CMK (cell line): ENCODE measurements at places on chromosomes 6 and 20.

DNA sequence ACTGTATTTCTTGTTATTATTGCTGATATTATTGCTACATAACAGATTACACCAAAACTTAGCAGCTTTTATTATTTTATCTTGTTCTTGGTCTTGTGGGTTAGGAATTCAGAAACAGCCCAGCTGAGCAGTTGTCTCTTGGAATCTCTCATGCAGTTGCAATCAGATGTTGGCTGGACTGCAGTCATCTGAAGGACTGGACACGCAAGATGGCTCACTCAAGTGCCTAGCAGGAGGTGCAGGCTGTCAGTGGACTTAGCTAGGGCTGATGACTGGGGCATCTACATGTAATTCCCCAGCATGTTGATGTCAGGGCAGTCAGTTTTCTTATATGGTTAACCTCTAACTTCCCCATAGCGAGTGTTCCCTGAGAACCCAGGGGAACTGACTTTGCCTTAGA lies 128.6 kb upstream of the PLCB4 start:
- no peak for DNase-seq

GRCh38 chr20:33524261-33524660 lies 34.4 kb downstream of the CBFA2T2 start:
- DNase-seq, result no peak

DNA sequence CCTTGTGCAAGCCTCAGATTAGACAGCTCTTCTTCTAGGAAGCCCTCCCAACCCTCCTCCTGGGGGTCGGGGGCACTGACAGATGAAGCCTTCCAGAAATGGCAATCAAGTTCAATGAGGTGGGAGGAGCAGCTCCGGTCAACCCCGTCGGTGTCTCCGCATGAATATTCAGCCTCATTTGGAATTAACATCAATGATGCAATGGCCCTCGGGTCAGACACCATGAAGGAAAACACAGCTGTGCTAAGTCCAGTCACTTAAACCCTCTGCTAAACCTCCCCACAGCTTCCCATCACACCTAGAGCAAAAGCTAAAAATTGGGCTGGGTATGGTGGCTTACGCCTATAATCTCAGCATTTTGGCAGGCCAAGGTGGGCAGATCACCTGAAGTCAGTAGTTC lies 36.5 kb downstream of the ZNF217 start:
- no peak for DNase-seq

GRCh38 chr20:51960047-51960675 lies 157.8 kb upstream of the SALL4 start:
- no peak for DNase-seq

DNA sequence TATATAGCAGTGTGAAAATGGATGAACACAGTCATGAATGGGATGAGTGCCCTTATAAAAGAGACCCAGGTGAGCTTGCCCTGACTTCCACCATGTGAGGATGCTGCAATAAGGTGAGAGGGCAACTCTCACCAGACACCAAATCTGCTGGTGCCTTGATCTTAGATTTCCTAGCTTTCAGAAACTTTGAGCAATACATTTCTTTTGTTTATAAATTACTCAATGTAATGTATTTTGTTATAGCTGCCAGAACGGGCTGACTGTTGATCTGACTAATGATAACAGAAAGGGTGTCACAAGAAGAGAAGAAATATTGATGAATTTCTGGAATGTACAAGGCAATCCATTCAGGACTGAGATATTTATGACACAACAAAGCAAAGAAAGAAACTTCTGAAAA lies 180.5 kb downstream of the MCHR2 start:
- DNase-seq, result no peak

- no peak for DNase-seq
Measured at GRCh38 chr6:152355166-152355565, 282.0 kb downstream of the SYNE1 start.

- DNase-seq, result peak; percentile 11
Measured at GRCh38 chr6:144214622-144215401, 64.5 kb downstream of the STX11 start.

DNA sequence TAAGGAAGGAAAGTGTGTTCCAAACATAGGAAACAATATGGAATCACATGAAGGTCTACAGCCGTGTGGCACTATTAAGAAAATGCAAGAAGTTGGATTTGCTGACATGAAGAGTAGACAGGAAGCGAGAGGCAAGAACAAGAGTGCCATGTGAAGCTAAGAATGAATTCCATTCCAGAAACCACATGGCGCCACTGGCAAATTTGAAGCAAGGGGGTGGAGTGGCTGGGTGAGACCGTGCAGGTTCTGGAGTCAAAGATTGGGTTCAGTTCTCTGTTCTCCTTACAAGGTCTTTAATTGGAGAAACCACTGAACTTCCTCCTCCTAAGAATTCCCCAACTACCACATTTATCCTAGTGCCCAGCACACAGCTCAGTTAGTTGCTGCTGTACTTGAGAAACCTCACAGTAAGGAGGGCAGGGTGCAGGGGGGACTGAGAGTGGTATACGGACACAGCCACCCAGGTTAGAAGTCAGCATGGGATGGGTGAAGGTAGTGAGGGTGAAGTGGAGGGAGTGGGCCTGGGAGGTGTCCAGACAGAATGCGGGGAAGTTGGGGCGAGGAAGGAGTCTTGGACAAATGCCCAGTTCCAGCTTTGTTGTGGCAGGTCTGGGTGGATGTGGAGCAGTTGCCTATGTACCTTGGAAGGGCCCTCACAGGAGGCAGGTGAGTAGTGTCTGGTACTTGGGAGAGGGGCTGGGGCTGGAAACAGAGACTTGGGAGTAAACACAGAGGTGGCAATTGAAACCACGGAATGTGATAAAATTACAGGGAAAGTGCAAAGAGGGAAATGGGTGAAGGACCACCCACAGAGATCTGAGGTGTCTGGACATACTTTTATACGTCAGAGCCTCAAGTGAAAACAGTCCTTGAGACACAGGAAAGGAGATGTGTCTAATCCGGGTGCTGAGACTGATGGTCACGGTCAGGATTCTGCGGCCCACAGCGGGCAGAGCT lies 14.3 kb downstream of the LYRM4 start:
- DNase-seq, result no peak

- DNase-seq, result no peak
Measured at GRCh38 chr6:101534821-101535220, 141.3 kb downstream of the GRIK2 start.

- DNase-seq, result no peak
Measured at GRCh38 chr6:165096868-165097267, 212.5 kb downstream of the C6orf118 start.

- DNase-seq, result no peak
Measured at GRCh38 chr6:13979284-13980171, 54.8 kb downstream of the RNF182 start.

DNA sequence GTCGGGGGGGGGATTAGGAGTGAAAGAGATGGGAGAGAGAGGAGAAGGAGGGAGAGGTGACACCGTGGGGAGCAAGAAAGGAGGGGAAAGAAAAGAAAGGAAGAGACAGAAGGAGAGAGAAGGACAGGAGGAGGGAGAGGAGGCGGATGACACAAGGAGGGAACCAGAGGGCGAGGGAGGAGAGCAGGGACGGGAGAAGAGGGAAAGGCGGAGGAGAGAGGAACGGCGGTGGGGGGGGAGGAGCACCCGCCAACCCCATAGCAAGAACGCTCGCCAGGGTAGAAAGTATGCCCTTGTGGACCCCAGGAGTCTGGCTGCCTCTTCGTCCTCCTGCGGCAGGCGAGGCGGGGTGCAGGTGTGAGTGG lies 4.5 kb upstream of the INSM1 start:
- DNase-seq, result no peak

DNA sequence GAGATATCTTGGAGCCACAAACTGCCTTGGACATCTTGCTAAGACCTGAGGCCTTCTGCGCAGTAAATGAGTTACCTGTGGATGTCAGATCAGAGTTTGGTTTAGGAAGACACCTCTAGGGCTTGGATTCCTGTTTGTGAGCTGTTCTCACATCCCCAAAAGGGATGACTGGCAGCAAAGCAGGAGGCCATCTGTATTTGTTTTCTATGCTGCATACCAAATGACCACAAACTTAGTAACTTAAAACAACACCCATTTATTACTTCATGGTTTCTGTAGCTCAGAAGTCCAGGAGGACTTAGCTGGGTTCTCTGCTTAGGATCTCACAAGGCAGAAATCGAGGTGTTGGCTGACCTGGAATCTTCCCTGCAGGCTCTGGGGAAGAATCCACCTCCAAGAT lies 116.7 kb downstream of the UNC5CL start:
- no peak for DNase-seq

DNA sequence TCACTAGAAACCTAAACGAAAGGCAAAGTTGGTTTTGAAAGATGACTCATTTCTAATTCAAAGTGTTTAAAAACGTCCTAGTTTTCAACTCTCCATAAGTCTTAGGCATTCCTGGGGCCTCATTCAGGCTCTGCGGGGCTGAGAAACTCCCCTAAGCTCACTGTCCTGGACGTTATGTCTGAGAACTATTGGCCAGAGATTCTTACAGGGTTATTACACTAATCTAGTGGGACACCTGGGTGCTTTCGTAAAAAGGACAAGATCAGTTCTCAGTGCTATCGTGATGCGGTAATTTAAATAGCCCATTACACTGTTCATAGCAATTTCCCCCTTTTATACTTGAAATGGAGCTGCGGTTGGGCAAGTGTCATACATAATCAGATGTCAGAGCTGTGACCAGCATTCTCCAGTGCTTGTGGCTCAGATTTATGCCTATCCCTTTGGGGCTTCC lies 280.9 kb downstream of the QKI start:
- no peak for DNase-seq
